ENCODE measurements at places on chromosomes 7 and 10. TPM values are rescaled to one million over a fixed set of nuclear protein-coding genes. Genes with fewer than 3 reads are reported as not detected.

The NEBL gene
- polyA plus RNA-seq, result not detected

The OR2A1 gene
- not detected for polyA plus RNA-seq

The SH2D4B gene
- not detected for polyA plus RNA-seq

The RPEL1 gene
- not detected for polyA plus RNA-seq

The OR6B1 gene
- not detected for polyA plus RNA-seq

Data from IgD-negative memory B cell (primary cell).